SK-MEL-5 (cell line): ENCODE measurements at places on chromosomes 7 and 10.
A peak's percentile ranks its signal among the peaks of the same experiment; 100 is the strongest.

DNA sequence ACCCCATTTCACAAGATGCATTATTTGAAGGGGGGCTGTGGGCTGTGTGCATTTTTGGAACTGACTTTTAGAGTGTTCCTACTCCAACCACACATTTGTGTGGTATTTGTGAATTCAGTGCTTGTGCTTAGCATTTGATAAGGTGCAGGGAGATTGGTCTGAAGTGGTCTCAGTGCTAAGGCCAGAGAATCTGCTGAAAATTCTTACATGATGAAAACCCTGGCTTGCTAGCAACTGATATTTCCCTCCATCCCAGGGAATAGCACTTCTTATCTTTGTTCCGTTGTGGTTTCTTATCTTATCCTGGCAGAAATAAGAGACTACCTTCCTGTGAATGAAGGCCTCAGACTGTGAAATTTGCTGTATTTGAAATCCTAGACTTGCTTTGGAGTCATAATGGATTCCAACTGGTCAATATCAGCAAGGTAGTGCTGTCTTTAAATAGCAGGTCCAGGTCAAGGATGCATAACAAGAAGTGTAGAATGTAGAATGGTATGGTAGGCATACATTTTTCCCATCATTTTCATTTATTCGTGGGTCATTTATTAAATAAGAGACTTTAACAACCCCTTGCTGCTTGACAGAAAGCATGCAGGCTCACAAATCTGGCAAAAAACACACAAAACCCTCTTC is 986.9 kb downstream of the REEP3 start:
- no peak for DNase-seq

DNA sequence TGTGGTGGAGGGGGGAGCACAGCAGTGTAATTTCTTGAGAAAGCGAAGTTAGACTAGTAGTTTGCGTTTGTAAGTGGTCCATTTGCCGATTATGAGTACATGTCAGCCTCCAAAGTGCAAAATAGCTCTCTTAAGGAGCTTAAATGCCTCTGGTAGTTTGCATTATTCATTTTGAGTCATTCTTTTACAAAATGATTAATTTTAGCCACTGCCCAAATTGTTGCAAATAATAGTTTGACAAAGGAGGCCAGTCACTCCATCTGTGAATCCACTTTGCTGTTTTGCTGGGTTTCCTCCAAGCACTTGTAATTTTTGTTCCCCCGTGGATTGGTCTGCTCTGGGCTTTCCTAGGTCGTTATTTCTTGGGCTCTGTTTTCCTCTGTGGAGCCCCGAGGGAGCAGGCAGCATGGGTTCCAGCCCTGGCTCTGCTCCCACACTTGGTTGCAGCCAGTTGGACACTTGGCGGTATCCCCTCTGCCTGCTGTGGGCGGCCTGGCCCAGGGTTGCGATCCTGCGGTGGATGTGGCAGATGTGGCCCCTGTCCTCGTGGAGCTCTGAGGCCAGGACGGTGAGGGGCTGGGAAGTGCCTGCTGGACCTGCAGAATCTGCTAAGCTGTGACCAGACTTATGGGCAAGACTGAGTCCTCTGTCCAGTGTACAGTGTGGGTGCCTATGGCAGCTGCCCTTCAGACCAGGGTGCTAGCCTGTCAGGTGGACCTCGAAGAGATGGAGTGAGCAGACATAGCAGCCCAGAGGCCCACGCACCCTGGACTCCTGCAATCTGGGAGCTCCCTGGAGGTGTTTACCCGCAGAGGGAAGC is 129.1 kb upstream of the BTBD16 start:
- no peak for DNase-seq

- no peak for DNase-seq
Observed at GRCh38 chr7:40643664-40644063, 508.9 kb downstream of the SUGCT start.

DNA sequence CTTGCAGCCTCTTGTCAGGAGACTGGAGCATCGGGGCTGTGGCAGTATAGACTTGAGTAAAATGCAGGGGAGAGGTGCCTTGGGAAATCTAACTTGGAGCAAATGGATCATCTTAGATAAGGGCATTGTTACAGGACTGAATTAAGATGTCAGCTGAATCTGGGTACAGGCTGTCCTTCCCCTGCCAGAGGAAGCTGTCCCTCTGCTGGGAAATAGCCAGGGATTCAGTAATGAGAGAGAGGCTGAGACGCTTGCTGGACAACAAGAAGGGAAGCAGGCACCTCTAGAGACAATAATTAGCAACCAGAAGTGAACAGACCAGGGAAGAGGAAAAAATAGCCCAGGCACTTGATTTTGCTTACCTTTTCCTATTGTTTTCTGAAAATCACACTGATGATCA is 20.7 kb upstream of the RAPGEF5 start:
- no peak for DNase-seq

DNA sequence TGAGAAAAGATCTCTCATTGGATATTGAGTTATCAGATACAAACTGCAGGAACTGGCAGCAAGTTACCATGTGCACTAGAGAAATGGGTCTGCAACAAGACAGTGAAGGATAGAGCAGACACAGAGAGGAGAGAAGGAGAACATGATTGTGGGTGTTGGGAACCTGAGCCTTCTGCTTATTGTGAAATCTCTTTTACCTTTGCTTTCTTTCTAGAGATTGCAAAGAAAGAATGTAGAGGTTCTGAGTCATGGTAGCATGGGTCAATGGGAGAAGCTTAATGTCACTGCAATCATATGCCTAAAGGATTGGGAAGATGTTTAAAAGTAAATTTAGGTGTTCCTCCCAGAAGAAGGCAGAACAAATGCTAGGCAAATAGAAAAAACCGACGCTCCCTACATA is 821.4 kb downstream of the CCSER2 start:
- DNase-seq = no peak

DNA sequence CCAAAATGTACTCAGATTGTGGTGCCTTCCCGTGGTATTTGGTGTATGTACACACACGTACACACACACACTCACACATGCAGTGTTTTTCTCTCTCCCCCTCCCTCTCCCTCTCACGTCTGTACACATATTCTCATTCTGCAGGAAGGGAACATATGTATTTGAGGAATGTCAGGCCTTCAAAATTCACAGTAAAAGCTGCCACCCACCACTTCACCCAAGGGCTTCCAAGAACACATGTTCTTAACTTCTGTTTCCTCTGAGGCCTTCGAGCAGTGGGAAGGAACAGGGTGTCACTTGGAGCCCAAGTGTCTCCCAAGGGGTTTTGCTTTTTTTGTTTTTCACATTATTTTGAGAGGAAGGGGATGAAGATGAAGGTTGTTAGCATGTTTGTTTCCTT is 198.9 kb downstream of the TCF7L2 start:
- DNase-seq = no peak

GRCh38 chr7:50554431-50555322 is 10.5 kb downstream of the DDC start:
- DNase-seq = no peak

DNA sequence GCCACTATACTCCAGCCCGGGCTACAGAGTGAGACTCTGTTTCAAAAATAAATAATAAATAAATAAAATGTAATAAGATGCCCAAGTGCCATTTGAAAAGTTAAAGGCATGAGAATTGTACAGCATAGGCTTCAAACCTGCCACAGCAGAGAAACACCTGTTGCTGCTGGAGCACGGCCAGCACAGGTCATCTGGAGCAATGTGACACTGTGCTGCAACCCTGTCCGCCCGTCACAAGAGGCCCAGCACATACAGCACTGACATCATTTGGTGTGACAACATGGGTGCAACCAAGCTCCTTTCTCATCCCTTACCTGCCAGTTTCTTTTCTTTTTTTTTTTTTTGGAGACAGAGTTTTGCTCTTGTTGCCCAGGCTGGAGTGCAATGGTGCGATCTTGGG is 1.3 kb downstream of the RFC2 start:
- DNase-seq = no peak

DNA sequence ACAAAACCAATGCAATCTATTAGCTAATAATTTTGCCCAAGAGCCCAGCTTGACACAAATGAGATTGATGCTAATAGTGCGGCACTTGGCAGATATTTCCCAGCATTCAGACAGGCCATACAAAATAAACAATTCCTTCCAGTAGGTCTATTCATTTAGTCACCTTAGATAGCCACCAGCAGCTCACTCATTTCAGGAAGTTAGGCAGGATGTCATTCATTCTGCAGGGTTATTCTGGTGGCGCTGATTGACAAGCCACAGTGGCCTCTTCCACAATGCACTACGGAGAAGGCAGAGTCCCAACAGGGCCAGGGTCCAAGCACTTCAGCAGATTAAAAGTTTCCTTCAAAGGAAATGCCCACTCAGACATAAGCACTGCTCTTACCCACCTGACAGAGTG is 55.8 kb downstream of the PIK3AP1 start:
- DNase-seq = no peak

DNA sequence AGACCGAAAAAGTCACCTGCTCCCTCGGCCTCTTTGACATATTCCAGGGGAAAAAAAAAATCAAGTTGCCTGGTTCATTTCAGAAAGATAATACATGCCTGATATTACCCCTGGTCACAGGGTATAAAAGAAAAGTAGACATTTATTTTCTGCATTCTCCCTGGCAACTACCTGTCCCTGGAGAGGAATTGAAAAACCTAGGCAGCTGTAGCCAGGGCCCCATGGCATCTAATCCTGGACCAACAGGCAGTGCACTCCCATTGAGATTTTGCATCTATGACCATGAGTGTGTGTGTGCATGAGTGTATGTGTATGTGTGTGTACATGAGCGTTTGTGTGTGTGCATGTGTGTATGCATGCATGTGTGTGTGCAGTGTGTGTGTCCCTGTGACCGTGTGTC is 338.2 kb upstream of the PFKP start:
- no peak for DNase-seq

GRCh38 chr7:108197371-108198091 is 67.4 kb upstream of the LAMB4 start:
- DNase-seq = no peak

DNA sequence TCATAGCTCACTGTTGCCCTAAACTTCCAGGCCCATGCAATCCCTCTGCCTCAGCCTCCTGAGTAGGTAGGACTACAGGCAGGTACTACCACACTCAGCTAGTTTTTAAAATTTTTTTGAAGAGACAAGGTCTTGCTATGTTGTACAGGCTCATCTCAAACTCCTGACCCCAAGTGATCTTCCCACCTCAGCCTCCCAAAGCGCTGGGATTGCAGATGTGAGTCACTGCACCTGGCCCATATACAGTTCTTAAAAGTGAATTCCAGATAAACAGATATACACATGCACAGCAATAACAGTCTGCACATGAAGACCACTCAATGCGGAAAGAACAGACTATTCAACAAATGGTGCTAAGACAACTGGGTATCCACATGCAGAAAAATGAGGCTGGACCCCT is 67.8 kb downstream of the SRPK2 start:
- no peak for DNase-seq

DNA sequence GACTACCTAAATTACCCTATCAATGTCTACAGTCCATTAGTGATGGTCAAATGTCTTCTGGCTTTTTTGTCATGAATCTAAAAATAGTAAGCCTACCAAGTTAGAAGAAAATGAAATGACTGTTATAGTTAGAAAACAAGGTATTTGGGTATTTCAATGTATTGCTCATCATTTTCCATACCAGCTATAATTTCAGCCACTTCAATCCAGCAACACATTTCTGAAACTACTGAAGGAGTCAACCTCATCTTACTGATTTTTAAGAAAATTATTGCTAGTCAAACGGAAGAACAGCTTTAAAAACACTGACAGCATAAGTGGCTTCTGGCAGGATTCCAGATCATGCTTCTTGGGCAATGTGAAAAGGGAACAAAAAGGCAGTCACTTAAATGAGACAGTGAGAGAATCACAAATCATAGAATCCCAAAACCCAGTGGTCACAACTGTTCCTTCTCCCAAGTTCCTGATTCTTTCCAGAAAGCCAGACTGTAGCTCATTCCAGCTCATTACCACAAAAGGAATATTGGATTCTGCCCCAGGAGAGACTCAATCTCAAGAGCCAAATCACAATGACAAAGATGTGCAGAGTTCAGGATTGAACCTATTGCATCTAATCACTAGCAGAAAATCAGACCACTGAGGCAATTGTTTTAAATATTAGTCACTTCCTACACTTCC is 61.2 kb upstream of the LRRN3 start:
- peak; percentile 21 for DNase-seq

DNA sequence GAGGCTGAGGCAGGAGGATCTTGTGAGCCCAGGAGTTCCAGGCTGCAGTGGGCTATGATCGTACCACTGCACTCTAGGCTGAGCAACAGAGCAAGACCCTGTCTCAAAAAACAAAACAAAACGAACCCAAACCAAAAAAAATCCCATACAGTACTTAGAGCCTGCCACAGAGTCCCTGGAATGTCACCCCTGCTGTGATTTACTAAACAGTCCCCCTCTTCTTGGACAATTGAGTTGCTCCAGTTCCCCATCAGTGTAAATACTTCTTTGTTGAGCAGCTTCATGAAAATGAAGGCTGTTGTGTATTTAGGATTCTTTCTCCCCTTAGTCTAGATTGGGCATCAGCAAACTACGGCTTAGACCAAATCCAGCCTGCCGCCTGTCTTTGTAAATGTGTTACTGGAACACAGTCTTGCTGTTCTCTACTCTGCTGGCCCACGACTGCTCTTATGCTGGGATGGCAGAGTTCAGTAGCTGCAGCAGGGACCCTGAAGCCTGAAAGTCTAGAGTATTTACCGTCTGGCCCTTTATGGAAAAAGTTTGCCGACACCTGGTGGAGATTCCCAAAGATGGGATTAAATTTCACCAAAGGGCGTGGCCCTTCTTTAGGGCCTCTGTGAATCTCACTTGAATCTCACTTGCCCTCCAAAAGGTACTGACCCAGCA is 57.8 kb downstream of the PALD1 start:
- DNase-seq = no peak

DNA sequence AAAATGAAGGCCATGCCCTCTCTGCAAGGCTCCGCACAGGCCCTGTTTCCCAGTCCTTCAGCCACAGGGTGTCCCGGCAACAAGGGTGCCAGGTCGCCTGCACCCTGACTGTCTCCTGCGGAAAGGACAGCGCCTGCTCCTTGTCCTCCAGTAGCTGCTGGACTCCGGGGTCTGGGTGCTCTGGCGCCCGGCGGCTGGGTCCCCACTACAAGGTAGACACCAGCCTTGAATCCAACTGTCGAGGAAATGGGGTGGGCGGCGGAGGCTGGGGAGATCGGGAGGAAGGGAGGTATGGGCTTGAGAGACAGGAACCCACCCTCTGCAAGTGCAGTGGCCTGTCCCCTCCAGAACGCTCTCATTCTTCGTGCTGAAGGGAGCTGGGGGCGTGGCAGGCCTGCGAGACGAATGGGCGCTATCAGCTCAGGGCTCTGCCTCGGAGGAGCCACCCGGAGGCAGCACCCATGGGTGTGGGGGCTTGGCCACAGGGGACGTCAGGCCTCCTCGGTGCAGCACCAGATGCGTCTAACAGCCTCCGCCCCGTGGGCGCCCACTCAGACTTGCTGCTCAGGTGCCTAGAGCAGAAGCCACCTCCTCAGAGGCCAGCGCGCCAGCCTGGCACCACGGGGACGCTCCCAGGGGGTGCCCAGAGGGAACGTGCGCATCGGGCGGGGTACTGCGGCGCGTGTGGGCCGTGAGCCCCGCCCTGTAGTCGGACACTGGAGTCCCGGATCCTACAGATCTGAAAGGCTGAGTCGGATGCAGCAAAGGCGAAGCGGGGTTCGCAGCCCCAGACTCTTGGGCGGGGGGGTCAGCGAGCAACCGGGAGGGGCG is 15.6 kb downstream of the ADAM8 start:
- DNase-seq = peak; percentile 26

- no peak for DNase-seq
Observed at GRCh38 chr10:110372656-110373055, 67.9 kb upstream of the SMNDC1 start.

GRCh38 chr7:130838738-130839137 is 104.7 kb upstream of the KLF14 start:
- no peak for DNase-seq

- no peak for DNase-seq
Observed at GRCh38 chr7:120926943-120927346, 23.6 kb upstream of the ING3 start.
